D721Med (cell line): ENCODE measurements at places on chromosomes 3 and 15.

DNA sequence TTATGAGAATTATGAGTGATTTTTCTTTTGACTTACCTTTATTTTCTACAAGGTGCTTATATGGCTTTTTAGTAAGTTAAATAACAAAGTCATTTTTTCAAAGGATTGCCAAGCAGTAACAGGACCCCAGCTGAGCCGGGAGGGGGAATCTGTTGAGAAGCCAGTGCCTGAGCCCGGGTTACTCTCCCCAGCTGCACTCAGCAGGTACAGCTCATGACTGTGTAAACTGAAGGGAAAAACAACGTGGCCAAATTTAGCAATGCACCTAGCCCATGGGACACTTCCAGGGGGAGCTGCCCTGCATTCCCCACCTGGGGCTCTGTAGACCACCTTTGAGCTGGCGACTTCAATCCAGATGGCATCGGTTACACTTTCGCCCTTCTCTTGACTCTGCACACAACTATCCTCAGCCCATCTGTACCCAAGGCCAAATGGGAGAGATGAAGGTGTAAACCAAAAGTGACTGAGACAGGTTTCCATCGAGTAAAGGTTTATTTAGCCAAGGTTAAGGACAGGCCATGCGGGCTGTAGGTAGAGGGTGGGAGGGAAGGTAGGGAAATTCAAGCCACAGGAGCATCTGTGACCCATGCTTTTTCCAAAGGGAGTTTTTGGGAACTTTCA lies 18.2 kb upstream of the HCN4 start:
- no peak for DNase-seq

- no peak for DNase-seq
These were observed 53.9 kb downstream of the TRIM69 start for GRCh38 chr15:44790215-44790614.

- DNase-seq, result no peak
These were observed 26.1 kb downstream of the SEC11A start for GRCh38 chr15:84689858-84690257.

DNA sequence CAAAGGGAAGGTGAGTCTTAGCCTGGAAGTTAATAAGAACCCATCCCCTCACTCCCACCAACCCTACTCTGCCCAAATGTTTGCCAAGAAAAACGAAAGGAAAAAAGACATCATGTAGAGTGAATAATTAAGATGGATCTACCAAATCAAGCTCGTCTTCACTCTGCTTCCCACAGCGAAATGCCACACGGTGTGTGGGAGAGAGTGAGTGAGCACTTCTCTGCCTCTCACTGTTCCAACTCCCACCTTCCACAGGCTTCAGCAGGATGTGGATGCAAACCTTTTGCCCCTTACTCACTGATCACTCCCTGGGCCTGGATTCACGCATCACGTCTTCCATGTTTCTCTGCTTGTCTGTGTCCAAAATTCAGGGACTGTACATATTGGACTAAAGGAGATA lies 85.4 kb downstream of the WDR76 start:
- no peak for DNase-seq

- no peak for DNase-seq
These were observed 21.7 kb downstream of the SLMAP start for GRCh38 chr3:57777774-57778173.

DNA sequence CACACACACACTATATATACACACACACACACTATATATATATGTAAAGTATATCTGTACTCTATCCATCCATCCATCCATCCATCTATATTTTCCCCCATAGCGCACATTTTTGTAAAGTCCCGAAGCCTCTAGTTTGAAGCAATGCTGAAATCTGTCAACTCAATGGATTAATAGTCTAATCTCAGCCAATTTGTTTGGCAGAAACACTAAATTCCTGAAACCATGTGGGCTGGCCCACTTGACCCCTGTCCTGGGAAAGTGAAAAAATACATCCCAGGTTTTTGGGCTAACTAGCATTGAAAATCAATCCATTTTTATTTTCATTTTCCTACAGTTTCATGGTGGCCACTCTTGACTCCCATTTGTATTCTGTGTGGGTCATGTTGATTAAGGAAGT lies 166.7 kb downstream of the SLCO3A1 start:
- DNase-seq, result no peak

DNA sequence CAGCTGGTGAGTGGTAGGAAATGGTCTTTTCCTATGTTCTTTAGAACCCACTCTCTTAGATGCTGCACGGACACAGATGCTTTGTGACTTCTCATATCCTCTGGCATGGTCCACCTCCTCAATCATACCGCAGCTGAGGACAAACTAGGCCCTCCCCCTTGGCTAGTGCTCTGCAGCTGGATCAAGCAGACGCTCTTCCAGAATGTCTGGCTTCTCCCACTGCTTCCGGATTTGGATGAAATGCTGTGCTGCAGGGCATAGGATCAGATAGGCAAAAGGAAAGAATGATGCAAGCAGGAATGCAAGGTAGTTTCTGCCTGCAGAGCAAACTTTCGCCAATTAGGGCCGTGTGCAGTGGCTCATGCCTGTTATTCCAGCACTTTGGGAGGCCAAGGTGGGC lies 75.7 kb upstream of the SLC4A7 start:
- DNase-seq, result no peak

- no peak for DNase-seq
These were observed 36.2 kb downstream of the SLC6A11 start for GRCh38 chr3:10852066-10852808.

- no peak for DNase-seq
These were observed 308.1 kb upstream of the RASGRP1 start for GRCh38 chr15:38872732-38873131.

- DNase-seq, result no peak
These were observed 166.9 kb downstream of the IGF1R start for GRCh38 chr15:98815207-98815606.

GRCh38 chr3:57060089-57060821 lies at the start of gene SPATA12:
TSS of gene SPATA12 (plus strand) at chr3:57060664. CDS start at chr3:57073695, 13,031 bp downstream.
- DNase-seq, result no peak

- no peak for DNase-seq
These were observed 623.0 kb downstream of the NTRK3 start for GRCh38 chr15:87633525-87633924.

- no peak for DNase-seq
These were observed 272.0 kb upstream of the RORA start for GRCh38 chr15:61500951-61501620.

GRCh38 chr15:55481842-55482241 lies 26.2 kb downstream of the DNAAF4 start:
- no peak for DNase-seq

GRCh38 chr15:55574096-55574495 lies 14.0 kb downstream of the PYGO1 start:
- DNase-seq, result no peak
